Right lobe of liver (tissue), 6 donors: ENCODE measurements at places on chromosomes 2 and 18.

- no peak for DNase-seq
- H3K27me3 ChIP-seq, result no peaks in the 10 kb centered on the region
- H3K4me3 ChIP-seq, result no peak overlapping the region
- H3K27ac ChIP-seq, result no peak overlapping the region
- no peaks in the 10 kb centered on the region for H3K4me1 ChIP-seq
Observed at GRCh38 chr18:10846657-10847407, 302.5 kb downstream of the PIEZO2 start.

- no peak for DNase-seq
- H3K27ac ChIP-seq, result no peak overlapping the region
- H3K4me3 ChIP-seq, result no peak overlapping the region
- H3K36me3 ChIP-seq, result no peaks in the 10 kb centered on the region
- H3K27me3 ChIP-seq, result no peaks in the 10 kb centered on the region
Observed at GRCh38 chr18:77461062-77461688, 211.5 kb downstream of the GALR1 start.

- no peak overlapping the region for H3K4me3 ChIP-seq
- no peaks in the 10 kb centered on the region for H3K36me3 ChIP-seq
- DNase-seq, result no peak
- H3K27me3 ChIP-seq, result no peaks in the 10 kb centered on the region
Observed at GRCh38 chr18:8911408-8912340, 190.8 kb upstream of the NDUFV2 start.

DNA sequence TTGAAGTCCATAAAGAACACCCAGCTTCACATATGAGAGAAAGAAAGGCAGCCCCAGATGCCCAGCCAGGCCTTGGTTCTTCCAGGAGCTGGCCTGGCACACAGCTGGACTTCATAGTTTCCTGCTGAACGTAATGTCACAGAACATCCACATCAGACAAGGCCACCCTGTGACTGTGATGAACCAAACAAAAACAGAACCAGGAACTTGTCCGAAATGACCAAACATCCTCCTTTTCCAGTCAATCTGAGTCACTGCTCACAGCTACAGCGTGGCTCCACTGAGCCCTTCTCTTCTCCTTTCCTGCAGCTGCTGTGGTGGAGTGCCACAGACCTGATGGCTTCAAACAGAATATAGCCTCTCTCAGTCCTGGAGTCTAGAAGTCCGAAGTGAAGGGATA lies 45.4 kb upstream of the PAPOLG start:
- no peak for DNase-seq
- no peak overlapping the region for H3K27ac ChIP-seq
- no peaks in the 10 kb centered on the region for H3K27me3 ChIP-seq
- H3K36me3 ChIP-seq, result no peaks in the 10 kb centered on the region
- H3K4me1 ChIP-seq, result no peaks in the 10 kb centered on the region
- H3K4me3 ChIP-seq, result no peak overlapping the region

DNA sequence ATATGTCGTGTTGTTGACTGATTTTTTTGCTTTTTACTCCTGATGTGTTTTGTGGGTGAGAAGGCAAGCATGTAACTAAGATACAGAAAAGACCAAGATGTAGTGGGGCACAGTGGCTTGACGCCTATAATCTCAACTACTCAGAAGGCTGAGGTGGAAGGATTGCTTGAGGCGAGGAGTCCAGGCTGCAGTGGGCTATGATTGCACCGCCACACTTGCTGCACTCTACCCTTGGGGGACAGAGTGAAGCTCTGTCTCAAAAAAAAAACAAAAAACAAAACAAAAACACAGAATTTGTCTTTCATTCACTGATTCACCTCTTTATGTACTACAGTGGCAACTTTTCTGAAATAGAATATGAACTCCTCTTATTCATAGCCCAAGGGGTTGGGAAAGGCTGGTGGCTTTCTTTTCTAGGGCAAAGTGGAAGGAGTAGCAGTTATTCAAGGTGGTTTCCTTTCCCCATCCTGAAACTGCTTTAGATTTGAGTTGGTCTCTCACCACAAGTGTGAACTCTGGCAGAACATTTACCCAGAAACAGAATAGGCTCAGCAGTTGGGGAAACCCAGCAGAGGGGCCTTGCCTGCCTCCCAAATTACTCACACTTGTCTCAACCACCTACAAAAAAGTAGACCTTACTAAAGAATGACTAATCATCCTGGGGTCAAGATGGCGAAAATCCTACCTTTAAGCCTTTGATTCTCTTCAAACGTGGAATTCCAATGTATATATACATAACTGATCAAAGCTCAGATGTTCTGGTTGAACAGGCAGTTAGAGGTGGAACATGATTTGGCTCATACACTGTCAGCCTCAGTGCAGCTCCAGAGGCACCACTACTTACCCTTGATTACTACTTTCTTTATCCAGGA lies 6.5 kb downstream of the TANK start:
- peaks cover 13% of the 10 kb centered on the region for H3K36me3 ChIP-seq
- H3K27me3 ChIP-seq, result no peaks in the 10 kb centered on the region
- DNase-seq, result no peak
- H3K4me3 ChIP-seq, result no peak overlapping the region

- no peaks in the 10 kb centered on the region for H3K36me3 ChIP-seq
- H3K27me3 ChIP-seq, result peaks cover 35% of the 10 kb centered on the region
- DNase-seq, result no peak
- no peak overlapping the region for H3K27ac ChIP-seq
- H3K4me3 ChIP-seq, result no peak overlapping the region
Observed at GRCh38 chr2:70898363-70899240, 37.1 kb upstream of the ATP6V1B1 start.

DNA sequence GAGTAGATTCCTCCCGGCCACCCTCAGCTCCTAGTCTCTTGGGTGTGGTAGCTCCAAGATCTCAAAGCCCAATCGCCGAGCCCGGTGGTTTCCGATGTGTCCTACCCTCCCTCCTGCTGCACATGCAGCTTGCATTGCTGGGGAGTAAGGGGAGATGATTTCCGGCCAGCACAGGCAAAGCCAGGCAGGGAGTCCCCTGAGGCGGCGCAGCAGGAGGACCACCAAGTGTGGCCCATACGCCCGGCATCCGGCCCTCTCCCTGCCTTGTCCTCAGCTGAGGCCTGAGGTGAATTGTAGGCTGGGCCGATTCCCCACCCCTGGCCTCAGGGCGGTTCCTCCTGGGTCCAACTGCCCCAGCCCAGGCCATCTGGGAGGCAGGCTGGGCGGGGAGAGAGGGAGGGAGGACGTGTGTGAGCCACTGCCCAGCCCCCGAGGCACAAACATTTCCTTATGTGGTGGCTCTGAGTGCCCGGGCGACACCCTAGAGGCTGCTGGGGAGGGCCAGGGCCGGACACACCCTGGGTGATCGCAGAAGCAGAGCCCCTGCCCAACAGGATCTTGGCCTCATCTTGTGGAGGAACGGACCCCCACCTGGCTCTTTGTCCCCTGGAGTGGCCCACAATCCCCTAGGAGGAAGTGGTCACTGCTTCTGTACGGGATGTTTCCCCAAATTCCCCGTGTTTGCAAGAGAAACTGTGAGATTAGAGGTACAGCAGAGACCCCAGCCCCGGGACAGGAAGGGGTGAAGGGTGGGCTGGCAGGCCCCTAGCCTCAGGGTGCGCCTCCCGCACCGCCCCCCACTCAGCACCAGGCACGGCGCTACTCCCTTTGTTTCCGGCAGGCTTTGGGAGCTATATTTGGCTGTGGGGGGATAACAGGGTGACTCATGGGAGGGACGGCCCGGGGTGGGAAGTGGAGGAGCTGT lies 41.9 kb upstream of the PTMA start:
- DNase-seq, result peak; percentile 85
- no peaks in the 10 kb centered on the region for H3K27me3 ChIP-seq

DNA sequence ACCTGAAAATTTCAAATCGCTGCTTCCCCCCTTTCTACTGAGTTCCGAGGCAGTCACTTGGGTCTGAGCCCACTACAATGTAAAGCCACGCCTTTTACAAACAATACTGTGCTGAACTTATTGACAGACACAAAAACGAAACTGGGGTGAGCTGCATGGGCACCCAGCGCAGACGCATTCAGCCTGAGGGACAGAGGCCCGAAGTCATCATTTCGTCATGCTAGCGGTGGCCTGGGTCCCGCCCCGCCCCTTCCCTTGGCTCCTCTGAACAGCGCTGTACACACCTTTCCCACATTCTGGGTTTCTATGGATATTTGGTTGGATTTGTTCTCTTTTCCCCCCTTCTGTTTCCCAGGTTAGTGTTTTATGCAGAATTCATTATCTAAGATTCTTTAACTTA lies 71.7 kb downstream of the EIPR1 start:
- no peaks in the 10 kb centered on the region for H3K27me3 ChIP-seq
- no peak overlapping the region for H3K4me3 ChIP-seq
- no peak for DNase-seq
- no peaks in the 10 kb centered on the region for H3K4me1 ChIP-seq
- no peak overlapping the region for H3K27ac ChIP-seq

- DNase-seq, result no peak
- no peaks in the 10 kb centered on the region for H3K27me3 ChIP-seq
- H3K36me3 ChIP-seq, result no peaks in the 10 kb centered on the region
- no peak overlapping the region for H3K27ac ChIP-seq
- no peaks in the 10 kb centered on the region for H3K4me1 ChIP-seq
- no peak overlapping the region for H3K4me3 ChIP-seq
Observed at GRCh38 chr2:130231656-130232055, 33.4 kb upstream of the TUBA3E start.

GRCh38 chr2:58515827-58516573 lies 274.9 kb upstream of the FANCL start:
- H3K27me3 ChIP-seq, result peaks cover 6% of the 10 kb centered on the region
- H3K4me1 ChIP-seq, result no peaks in the 10 kb centered on the region
- H3K36me3 ChIP-seq, result no peaks in the 10 kb centered on the region
- H3K4me3 ChIP-seq, result no peak overlapping the region

GRCh38 chr2:195694553-195694952 lies 37.5 kb downstream of the SLC39A10 start:
- DNase-seq, result no peak
- no peak overlapping the region for H3K27ac ChIP-seq
- no peaks in the 10 kb centered on the region for H3K4me1 ChIP-seq
- no peaks in the 10 kb centered on the region for H3K36me3 ChIP-seq
- H3K4me3 ChIP-seq, result no peak overlapping the region

- DNase-seq, result no peak
- no peak overlapping the region for H3K27ac ChIP-seq
- H3K4me1 ChIP-seq, result no peaks in the 10 kb centered on the region
- no peak overlapping the region for H3K4me3 ChIP-seq
Observed at GRCh38 chr18:6976935-6977334, 140.7 kb downstream of the LAMA1 start.

GRCh38 chr2:215863687-215864086 lies 149.7 kb downstream of the MREG start:
- no peak for DNase-seq
- H3K36me3 ChIP-seq, result no peaks in the 10 kb centered on the region
- H3K27ac ChIP-seq, result no peak overlapping the region
